ENCODE measurements at places on chromosomes 3 and 15.

GRCh38 chr3:139917226-139917785, 17.7 kb upstream of the CLSTN2 start:
- no peak for DNase-seq

DNA sequence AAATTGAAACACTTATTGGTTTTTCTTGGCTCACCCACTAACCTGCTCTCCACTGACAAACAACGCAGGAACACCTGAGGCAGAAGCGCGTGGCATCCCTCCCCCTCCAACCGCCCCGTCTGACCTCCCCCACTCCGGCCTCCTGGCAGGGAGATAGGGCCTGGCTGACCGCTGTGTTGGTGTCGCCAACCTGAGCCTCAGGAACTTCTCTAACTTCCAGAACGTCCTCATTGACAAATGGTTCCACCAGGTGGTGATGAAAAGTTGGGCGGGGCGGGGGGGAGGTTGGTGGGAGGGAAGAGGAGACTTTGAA, 22.8 kb downstream of the IL17RD start:
- DNase-seq, result no peak

GRCh38 chr3:35690271-35690670, 50.9 kb downstream of the ARPP21 start:
- no peak for DNase-seq

- no peak for DNase-seq
These were observed 108.6 kb upstream of the SLC24A5 start for GRCh38 chr15:48012191-48012590.

DNA sequence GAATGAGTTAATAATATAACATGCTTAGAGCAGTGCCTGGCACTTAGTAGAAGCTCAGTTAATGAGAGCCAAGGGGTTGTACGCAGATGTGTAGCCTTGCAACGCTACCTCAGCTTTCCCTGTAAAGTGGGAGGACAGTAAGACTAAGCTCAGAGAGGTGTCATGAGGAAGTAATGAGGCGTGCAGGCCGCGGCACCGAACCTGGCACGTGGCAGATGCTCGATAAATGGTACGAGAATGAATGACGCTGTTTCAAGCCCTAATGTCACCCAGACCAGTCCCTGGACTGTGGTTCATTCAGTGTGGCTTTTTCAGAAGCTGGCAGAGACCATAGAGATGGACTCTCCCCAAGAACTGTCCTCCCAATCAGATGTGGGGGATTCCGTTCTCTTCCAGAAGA, 21.2 kb downstream of the GRIP2 start:
- no peak for DNase-seq

DNA sequence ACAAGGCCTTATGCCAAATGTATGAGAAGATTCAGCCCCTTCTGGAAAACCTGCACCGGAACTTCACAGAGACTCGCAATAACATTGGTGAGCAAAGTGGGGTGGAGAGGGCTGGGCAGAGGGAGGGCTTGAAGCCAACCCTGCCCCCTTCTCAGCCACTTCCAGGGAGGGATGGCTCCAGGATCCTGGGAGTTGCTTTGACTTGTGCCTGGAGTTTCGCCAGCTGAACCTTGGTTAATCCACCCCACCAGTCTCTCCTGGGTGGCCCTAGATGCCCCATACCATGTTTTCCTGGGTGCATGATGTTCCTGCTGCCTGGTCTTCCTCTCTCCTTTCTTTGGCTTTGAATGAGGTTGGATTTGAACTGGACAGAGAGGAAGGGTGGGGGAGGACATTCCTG, 10.8 kb downstream of the TBC1D21 start:
- no peak for DNase-seq

- no peak for DNase-seq
These were observed 39.0 kb downstream of the CD200R1L start for GRCh38 chr3:112807685-112808084.

GRCh38 chr3:195407531-195408409, 35.0 kb downstream of the ACAP2 start:
- no peak for DNase-seq

DNA sequence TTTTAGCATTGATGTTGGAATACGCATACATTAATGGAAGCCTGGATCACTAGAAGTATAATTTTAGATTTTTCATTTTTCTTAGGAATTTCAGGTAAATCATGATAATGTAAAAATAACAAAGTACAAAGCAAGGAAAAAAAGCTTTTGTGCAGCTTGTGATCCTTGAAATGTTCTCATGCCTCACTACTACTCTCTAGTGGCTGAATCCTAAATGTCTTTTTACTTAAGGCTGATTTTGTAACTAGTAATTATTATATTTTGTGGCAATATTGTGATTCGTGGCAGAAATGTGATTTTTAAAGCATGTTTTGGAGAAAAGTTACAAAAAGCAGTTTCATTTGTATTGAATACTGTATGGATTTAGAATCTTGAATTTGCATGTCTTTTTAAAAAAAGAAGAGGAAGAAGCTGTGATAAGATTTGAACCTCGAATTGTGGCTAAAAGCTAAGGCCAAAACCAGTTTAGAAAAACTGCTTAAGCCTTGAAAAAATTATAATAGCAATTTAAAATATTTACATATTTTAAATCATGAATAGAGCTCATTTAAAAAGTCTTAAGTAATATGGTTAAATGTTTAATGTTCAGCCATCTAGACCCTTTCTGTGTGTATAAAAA, 39.0 kb downstream of the U2SURP start:
- no peak for DNase-seq

GRCh38 chr15:95872366-95872771, 458.1 kb upstream of the NR2F2 start:
- DNase-seq, result no peak

GRCh38 chr3:11564577-11565001, 79.1 kb downstream of the VGLL4 start:
- no peak for DNase-seq

GRCh38 chr3:150421256-150421655, 13.2 kb downstream of the TSC22D2 start:
- no peak for DNase-seq

- no peak for DNase-seq
These were observed 356.0 kb downstream of the ZPLD1 start for GRCh38 chr3:102790747-102791325.

- no peak for DNase-seq
These were observed 60.7 kb downstream of the SGO1 start for GRCh38 chr3:20125289-20125688.

- no peak for DNase-seq
These were observed 1.4 kb upstream of the ILDR1 start for GRCh38 chr3:122023335-122023910.

- no peak for DNase-seq
These were observed 3.1 kb upstream of the TWF2 start for GRCh38 chr3:52242039-52242438.

DNA sequence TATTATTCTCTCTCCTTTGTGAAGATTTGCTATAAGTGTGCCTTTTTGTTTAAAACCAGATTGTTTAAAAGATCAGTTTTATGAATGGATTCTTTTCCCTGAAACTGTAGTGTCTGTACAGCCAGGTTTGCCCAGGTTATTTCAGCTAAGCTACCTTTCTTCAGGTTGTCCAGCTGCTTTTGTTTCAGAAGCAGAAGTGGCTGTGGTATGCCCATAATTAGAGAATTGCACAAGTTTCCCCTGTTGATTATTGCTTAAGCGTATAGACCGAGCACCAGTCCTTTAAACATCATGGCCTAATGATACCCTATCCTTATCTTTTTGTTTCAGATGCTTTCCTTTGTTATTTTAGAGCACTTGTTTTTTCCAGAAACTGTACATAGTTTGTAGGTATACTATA, 10.2 kb downstream of the ASB7 start:
- DNase-seq, result no peak

GRCh38 chr15:66905954-66906353, 159.4 kb upstream of the SMAD3 start:
- DNase-seq, result no peak

- DNase-seq, result no peak
These were observed 71.9 kb upstream of the SLC6A11 start for GRCh38 chr3:10744098-10744465.

- DNase-seq, result no peak
These were observed 33.0 kb downstream of the SLC6A6 start for GRCh38 chr3:14435175-14436014.

DNA sequence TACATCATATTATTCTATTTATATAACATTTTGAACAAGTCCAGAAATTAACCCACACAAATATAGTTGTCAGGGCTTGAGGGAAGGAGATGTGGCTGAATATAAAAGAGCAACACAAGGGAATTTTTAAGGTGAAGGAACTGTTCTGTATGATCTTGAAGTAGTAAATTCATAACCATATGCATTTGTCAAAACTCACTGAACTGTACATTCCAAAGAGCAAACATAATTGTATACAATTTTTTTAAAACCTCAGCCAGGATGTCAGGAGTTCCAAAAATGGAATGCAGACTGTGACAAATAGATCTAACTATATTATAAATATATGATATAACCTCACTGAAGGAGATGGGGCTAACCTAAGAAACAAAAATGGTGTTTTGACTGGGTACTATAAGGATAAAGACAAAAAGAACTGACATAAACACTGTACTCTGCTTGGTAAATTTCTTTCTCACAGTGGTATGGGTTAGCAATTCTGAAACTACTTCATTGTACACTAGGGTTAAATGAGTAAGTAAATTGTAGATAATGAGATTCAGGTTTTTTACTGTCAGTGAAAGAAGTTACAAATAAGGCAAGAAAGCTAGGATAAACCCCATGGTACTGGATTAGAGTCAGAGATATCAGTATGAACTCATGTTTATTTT, 14.4 kb downstream of the GOLGB1 start:
- no peak for DNase-seq

GRCh38 chr3:193743702-193744047, 150.7 kb downstream of the OPA1 start:
- DNase-seq, result no peak

DNA sequence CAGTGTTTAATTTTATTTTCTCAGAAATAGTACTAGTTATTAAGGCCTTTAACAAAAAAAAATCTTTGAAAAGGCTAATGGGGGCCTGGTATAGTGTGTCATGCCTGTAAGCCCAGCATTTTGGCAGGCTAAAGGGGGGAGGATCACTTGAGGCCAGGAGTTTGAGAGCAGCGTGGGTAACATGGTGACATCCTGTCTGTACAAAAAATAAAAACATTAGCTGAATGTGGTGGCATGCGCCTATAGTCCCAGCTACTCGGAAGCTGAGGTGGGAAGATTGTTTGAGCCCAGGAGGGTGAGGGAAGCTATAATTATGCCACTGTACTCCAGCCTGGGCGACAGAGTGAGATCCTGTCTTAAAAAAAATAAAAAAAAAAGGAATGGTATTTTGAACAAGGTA, 61.9 kb downstream of the TRAK1 start:
- DNase-seq, result no peak

DNA sequence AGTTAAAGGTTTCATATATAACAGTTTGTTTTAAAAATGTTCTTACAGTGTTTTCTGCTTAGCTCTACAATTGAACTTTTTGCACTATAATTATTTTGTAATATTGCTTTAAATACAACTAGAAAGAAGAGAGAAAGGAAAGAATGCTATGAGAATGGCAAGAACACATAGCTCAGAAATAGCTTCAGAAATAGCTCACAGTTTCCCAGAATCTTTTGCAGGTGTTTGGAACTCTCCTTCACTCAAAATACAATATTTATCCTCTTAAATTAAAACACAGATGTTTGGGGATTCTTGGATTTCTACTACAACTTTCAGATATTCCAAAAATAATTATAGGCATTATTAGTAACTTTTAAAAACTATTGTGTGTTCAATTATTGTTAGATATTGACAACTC, 658.0 kb upstream of the DPPA4 start:
- DNase-seq, result no peak
